ENCODE measurements at places on chromosomes 6 and 20.
A peak's percentile ranks its signal among the peaks of the same experiment; 100 is the strongest.

GRCh38 chr20:51958099-51959065, 156.1 kb upstream of the SALL4 start:
- no peak for DNase-seq

DNA sequence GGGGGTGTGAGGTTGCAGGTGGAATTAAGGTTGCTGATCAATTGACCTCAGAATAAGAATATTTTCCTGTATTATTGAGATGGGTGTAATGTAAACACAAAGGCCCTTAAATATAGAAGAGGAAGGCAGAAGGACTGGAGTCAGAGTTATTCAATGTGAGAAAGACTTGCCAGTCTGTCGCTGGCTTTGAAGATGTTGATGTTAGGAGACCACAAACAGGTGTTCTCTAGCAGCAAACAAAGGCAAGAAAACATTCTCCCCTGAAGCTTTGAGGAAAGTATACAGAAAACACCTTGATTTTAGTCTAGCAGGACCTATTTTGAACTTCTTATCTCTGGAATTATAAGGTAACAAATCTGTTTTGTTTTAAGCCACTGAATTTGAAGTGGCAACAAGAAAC, 138.9 kb upstream of the PTPRK start:
- no peak for DNase-seq

DNA sequence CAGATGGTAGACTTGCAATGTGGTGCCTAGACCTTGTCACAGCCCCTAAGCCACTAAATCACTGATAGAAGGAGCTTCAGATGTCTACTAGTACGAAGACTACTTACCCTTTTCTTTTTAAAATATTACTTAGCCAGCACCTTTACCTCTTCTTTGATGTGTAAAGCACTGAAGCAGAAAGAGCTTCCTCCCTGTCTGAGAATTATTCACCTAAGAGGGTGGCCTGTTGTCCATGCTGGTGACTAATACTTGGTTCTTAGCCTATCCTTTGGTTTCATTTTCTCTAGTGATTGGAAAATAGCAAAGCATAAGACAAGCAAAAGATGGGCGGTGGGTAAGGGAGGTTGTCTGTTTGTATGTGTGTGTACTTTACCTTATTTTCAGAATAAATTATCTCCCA, 794.6 kb downstream of the TFAP2A start:
- no peak for DNase-seq

- DNase-seq = no peak
Measured at GRCh38 chr20:38635721-38636288, 34.2 kb downstream of the ARHGAP40 start.

GRCh38 chr6:79631693-79632172, 604 bp downstream of the SH3BGRL2 start:
- DNase-seq = no peak

- DNase-seq = no peak
Measured at GRCh38 chr6:116278854-116279231, 887 bp downstream of the TSPYL1 start.

DNA sequence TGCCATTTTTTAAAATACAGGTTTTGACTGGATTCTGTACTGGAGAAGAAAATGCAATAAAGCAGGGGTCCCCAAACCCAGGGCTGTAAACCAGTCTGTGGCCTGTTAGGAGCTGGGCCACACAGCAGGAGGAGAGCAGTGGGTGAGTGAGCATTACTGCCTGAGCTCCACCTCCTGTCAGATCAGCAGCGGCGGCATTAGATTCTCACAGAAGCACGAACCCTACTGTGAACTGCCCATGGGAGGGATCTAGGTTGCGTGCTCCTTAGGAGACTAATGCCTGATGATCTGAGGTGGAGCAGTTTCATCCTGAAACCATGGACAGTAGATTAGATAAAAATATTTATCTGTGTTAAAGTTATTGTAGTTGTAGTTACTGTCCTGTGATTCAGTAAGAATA, 21.1 kb upstream of the FBXO9 start:
- no peak for DNase-seq

DNA sequence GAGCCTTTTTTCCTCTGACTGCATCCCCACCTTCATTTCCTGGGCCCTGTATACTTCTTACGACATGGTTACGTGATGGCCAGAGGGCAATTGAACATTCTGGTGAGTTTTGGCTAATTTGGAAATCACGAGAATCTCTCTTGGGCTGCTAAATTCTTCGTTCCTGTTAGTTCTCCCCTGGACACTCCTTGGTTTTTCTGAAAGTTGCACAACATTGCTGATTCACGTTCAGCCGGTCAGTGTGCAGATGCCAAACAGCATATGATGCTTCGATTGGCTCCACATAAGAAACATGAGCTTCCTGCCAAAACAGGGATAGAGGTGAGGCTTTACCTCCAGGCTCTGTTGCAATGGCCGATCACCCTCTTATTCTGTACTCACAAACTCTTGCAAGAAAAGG, 119.4 kb upstream of the LY86 start:
- no peak for DNase-seq

DNA sequence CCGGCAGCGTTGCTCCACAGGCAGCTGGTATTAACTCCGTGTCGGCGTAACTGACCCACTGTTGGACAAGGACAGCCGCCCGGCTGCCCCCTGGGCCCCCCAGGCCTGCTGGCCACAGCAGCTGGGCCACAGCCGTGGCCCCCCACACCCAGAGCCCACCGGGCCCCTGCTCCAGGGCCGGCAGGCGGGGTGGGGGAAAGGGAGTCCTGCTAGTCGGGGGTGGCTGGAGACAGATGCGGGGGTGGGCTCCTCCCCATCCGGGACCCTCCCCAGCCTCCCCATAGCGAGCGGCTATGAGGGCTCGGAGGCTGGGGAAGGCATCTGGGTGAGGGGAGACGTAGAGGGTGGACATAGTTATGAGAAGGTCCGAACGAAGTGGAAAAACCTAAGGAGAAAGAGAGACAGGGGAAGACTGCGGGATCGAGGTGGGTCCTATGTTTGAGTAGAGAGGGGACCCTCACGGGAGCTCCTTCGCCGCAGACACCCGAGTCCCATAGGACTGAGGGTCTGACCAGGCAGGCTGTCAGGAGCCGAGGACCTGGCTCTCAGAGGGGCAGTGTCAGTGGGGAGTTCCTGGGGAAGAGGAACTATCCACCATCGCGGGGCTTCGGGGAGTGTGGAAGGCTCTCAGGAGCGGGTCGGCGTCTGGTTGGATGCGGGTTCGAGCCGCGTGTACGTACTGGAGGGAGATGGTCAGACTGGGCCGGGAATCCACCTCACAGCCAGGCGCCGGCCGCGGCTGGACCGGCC, 511 bp downstream of the VARS1 start:
- DNase-seq = no peak

- no peak for DNase-seq
Measured at GRCh38 chr20:9035126-9035525, 33.8 kb upstream of the PLCB4 start.

DNA sequence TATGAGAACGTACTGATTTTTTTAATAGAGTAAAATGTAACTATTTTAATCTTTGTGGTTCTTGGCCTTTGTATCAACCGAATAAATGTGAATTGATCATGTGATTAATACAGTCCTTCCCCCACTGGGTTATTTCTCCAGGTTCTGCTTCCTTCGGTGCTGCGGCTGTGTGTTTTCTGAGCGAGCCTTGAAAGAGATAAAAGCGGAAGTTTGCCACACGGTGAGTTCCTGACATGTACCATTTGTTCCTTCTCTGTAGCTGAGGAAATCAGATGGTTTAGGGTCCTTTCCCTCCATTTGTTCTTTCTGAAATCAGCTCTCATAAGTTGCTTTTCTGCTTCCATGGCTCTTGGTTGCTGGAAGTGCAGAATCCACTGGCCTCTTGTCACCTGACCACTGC, 15.5 kb downstream of the RTF2 start:
- no peak for DNase-seq

DNA sequence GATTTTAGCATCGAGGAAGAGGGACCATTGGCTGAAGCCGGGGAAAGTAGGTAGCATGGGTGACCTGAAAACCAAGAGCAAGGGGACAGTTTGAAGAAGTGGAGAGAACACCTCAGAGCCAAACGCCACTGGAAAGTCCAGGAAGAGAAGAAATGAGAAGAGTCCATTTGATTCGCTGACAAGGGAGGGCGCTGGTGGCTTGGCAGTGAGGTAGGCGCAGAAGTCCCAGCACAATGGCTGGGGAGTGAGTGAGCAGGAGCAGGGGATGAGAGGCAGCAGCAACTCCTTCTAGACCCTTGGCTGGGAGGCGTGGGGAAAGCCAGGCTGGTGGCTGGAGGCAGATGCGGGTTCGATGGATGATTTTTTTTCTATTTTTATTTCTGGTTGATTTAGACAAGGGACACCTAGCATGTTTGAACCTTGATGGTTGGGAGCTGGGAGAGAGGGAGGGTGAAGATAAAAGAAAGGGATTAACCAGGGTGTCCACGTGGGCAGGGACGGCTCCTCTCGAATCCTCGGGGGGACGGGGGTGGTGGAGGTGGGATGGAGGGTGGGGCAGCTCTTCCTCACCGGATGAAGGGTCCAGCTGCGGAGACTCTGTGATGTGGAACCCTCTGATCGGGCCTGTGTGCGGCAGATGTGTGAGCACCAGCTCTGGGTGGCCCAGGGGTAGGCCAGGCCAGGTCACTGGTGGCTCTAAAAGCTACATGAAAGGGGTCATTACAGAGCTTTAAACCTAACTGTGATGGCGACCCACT, 164.2 kb downstream of the NFATC2 start:
- no peak for DNase-seq

- DNase-seq = no peak
Measured at GRCh38 chr6:72950114-72950860, 275.0 kb downstream of the KHDC1L start.

DNA sequence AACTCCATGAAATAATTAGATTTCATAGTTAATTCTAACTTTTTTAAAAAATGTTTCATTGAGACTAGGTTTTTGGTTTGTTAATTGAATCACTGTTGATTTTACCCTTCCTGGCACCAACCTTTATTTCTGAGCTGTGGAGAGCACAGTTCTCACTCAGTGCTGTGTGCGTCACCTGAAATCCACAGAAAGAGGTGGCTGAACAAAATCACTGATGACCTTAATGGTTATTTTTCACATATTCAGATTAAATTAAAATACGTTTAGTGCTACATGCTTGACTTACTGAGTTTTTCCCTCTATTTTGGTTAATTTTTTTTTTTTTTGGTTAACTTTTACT, 89.4 kb downstream of the SLC16A10 start:
- DNase-seq = no peak

DNA sequence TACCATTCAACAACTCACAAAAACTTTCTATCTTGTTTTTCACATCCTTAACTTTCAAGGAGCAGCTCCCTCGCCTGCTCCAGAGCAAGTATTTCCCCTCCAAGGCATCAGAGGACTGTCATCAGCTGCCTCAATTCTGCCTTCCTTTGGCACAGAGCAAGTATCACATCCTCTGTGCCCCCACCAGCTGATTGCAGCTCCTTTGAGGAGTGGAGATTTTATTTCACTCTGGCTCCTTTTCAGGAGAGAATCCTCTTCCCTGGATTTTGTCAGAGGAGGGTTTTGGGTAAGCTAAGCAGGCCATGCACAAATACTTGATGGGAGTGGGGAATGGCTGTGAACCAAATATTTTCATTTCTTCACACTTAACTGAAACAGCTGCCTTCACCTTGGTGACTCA, 610.5 kb upstream of the FLRT3 start:
- no peak for DNase-seq

DNA sequence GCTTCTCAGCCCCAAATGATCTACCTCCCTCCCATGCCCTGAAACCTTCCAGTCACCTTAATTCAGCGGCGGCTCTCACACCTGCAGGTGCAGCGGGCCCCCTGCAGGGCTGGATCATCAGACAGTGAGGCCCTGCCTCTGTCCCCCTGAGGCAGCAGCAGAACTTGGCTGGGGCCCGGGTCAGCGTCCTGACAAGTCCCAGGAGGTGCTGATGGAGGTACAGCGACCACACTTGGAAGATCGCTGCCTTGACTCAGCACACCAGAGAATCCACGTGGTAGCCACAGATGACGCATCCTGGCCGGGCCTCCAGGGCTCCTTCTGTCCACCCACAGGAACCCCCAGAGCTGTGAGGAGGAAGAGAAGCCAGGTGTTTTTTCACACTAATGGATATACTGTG, 116.4 kb upstream of the THBS2 start:
- DNase-seq = no peak

GRCh38 chr20:10761232-10761631, 87.4 kb upstream of the JAG1 start:
- DNase-seq = no peak

DNA sequence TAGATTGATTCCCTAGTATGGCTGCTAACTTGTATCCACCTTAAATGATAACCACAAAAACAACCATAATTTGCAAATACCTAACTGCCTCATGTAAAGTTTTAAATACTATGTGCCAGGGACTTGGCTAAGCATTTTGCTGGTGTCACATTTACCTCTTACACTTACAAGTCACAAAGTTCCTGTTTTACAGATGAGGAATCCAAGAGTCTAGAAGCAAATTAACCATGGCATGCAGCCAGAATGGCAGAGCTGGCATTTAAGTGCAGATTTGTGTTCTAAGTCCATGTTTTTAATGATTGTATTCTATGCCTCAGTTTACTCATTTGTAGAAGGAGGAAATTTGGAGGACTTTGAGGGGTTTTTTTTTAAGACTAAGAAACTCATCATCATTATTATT, 696.7 kb downstream of the PTPRT start:
- no peak for DNase-seq

- DNase-seq = peak; percentile 81
Measured at GRCh38 chr20:1310071-1310470, 18.9 kb downstream of the SDCBP2 start.

DNA sequence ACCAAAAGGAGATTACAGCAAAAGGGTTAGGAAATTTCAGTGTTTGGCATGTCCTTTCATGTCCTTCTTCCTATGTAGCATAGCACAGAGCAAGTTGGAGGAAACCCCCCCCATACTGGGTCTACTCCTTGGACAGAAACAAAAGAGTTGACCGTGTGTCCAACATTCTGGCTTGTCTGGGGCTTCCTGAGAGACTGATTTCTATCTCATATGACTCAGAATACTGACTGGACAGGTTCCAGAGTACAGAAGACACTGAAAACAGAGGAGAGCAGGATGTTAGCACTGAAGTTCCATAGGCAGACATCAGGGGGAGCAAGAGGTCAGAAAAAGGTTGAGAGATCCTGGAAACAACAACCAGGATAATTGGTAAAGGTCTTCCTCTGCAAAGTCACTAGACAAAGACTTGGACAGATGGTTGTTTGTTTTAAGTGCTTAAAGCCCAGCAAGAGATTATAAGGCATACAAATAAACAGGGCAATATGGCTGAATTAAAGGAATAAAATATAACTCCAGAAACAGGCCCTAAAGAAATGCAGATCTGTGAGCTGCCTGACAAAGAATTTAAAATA, 48.4 kb downstream of the USP49 start:
- peak; percentile 9 for DNase-seq

DNA sequence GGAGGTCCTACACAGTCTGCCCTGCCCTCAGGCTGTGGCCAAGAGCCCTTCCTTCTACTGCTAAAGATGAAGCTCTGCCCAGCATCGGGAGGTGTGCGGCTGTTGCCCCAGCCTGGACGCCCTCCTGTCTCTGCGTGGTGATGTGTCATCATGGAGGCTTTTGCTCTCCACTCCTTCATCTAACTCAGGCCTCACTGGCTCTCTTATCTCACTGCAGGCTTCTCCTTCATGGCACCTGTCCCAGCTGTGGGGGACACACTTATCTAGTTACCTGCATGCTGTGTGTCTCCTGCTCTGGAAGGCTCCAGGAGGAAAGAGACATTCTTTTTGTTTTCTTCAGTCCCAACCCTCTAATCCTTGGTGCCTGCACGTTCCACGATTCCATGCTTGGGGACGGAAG, 89.1 kb downstream of the PSMG4 start:
- no peak for DNase-seq

- peak; percentile 91 for DNase-seq
Measured at GRCh38 chr6:84390851-84391250, 163.4 kb upstream of the CEP162 start.
